ENCODE measurements at places on chromosomes 2 and 18.

DNA sequence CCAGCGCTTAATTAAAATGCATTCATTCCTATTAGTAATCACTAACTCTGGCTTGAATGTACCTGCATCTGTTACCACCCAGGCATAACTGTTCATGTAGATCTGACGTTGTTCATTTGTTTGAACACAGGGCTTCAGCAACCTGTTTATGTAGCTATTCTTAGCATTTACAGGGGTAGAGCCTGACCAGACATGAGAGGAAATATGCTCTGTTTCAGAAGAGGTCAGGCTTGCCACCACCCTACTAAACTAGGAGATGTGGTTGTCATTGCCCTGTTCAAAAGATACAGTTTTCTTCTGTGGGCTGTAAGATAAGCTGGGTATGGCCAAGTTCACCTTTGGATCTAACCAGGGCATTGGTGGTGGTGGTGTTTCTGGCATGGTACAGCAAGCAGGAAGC is 8.8 kb downstream of the MGAT5 start:
- DNase-seq: no peak

- no peak for DNase-seq
These were observed 42.3 kb downstream of the STPG4 start for GRCh38 chr2:47112665-47113435.

DNA sequence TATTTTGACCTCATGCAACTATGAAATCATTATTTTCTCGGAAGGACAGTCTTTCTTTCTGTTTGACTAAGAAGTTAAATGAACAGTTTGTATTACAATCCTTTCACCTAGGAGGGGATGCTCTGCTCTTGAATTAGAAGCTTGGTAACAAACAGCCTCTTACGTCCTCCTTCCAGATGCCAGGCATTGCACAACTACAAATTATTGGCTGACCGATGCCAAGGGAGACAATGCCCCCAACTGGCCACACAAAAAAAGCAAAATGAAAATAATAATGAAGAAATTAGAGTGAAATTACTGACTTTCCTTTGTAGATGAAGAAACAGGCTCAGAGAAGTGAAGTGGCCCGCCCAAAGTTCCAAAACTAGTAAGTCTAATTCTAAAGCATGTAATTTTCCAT is 177.9 kb downstream of the CYRIA start:
- no peak for DNase-seq

DNA sequence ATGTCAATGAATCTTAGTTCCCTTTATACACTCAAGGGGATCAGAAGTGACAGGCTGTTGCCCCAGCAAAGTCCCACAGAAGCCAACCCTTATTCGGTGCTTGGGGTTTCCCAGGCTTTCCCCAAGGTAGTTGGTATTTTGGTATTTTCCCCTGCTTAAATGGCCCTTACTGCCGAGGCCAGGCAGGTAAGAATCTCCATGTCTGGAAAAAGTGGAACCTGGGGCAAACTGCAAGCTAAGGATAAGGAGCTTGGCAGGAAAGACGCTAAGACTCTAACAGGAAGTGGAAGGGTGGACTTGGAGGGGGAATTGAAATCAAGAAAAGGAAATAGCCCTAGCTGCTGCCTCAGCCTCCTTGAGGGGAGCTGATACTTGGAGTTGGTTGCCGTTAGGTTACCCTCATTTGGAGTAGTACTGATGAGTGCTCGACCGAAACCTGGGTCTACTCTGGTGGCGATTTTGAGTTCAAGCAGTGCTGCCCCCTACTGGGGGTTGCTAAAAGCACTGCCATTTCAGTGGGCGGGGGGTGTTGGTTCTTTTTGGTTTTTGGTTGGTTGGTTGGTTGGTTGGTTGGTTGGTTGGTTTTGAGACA is 3.3 kb upstream of the GPBAR1 start:
- DNase-seq: peak; percentile 63

- no peak for DNase-seq
These were observed 72.7 kb downstream of the SPIRE1 start for GRCh38 chr18:12585218-12585617.

DNA sequence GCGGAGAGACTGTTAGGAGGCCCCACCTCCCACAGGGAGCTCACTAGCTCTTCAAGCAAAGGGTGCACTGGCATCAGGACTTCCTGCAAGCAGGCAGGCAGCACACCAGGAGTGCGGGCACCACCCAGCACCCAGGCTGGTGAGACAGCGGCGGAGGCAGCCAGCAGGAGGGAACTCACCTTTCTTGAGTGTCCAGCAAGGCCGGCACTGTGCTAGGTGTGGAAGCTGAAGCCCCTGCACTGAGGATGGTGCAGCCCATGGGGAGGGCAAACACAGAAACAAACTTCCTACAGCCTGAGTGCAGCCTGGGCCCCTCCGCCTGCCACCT is 100.7 kb upstream of the ID2 start:
- DNase-seq: no peak

GRCh38 chr2:85553184-85553583 is 8.1 kb downstream of the GGCX start:
- DNase-seq: no peak

- DNase-seq: no peak
These were observed 174.0 kb upstream of the SESTD1 start for GRCh38 chr2:179438654-179439053.

DNA sequence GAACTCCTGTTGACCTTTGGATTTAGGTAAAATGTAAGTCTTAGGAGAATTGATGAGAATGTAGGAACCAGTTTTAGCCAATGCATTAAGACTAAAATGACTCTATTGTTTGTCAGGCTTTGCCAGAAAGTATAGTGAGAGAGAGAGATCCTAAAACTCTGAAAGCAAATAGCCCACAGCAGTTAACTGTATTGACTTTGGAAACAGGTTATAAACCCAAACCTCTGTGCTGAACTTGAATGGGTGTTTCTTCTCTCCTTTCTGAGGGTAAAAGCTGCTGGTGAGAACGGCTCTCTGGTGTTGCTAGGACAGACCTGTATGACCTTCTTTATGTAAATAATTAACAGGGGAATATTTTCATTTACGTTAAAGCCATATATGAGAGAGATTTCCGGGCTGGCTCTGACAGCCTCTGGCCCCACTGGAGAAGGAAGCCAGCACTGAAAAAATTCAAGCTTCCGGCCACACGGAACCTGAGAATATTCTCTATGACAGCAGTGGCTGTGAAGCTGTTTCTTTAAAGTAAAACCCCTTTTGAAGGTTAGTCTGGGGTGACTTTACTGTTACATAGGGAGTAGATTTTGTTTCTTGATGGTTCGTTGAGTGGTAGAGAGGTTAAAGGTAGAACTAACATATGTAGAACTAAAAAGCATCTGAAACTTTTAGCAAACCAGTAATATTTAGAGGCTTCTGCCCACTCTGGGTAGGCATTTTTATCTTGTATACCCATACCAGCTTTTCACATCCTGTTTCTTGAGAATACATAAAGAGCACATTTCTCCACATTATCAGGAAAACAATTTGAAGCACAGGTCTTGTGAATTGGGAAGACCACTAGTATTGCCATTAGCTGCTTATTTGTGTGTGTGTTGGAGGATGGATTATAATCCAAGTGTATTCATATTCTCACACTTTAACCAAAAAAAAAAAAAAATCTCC is 123.8 kb downstream of the SPTBN1 start:
- DNase-seq: no peak

GRCh38 chr2:152062125-152063091 is 36.4 kb downstream of the CACNB4 start:
- DNase-seq: no peak

GRCh38 chr2:152715854-152716428 is 1.3 kb downstream of the PRPF40A start:
- no peak for DNase-seq

DNA sequence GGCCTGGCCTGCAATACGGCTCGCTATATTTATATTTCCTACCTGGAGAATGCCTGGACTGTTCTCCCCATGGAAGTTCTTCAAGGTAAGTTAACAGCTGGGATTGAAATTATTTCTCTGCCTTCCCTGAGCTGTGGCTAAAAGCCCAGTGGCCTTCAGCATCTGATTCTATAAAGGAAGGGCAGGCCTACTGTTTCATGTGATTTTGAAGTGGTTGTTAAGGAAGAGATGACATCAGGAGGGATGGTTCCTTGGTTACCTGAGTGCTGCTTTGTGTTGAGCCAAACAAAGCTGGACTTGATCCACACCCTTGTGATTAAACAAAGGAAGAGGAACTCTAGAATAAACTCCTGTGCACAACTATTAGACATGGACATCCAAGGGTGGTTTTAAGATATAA is 61.6 kb downstream of the MFSD6 start:
- DNase-seq: no peak

DNA sequence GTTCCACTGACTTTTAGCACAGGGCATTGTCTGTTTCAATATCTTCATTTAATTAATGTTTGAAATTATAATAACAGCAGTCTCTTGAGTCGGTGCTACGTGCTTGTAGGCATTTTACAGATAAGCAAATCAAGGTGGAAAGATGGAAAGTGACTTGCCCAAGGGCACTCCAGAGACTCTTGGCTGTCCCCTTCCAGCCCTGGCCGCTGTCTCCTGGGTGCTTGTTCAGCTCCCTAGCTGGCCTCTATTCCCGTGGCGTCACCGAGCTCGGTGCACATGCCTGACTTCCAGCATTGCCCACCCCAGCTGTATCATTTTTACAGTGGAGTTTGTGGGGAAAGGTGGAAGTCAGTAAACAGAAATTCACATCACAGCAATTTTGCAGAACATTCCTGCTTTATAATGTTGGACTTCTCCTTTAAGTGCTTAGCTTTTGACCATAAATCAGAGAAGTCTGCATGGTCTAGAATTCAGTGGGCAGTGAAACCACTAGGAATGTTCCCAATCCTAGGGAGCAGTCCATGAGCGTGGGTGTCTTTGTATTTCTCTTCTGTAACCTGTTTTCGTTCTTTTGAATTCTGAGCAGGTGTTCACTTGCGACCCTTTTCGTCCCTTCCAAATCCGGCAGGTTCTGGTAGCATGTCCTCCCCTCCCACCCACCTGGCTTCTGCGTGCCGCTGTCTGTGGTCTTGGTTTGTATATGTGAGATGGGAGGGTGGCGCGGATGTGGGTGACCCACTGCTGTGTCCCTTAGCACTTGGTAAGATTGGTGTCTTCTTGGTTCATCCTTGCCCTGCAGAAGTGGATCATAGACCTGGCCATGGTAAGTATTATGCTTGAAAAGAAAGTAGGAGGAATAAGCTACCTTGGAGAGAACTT is 8.4 kb downstream of the SLC66A3 start:
- DNase-seq: no peak

- no peak for DNase-seq
These were observed 331.3 kb upstream of the DCC start for GRCh38 chr18:52008736-52009135.

DNA sequence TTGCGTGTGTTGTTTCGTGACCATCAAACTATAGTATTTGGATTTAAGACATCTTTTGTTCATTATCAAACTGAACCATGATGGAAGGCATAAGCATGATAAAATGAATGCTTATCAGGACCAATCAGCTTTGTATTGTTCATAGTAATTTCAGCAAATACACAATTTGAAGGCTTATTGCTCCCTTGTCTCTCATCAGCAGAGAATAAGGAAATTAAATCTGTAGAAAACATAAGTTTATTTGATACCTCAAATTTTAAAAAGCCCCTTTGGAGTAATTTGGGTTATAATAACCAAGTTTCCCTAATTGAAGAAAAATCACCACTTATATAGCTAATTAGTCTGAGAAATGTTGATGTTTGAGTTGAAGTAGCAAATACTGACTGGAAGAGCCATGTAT is 705.7 kb downstream of the NUP35 start:
- no peak for DNase-seq

GRCh38 chr2:173676647-173677046 is 288.5 kb downstream of the SP3 start:
- no peak for DNase-seq

GRCh38 chr2:70936979-70937811 is 1.5 kb downstream of the ATP6V1B1 start:
- no peak for DNase-seq

DNA sequence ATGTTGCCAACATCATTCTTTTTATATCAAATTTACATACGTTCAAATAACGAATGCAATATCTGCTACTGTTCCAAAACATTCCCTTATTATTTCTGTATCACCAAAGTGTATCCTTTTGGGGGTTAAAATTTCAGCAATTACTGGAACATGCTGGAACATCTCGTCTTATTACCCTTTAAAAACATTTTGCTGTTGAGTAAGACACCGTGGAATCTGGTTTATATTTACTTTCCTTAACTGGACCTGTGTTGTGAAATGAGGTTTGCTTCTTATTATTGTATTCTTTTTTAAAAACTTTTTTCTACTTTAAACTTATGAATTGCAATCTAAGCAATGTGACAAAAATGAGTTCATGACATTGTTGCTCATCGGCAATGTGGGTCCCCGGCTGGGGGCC is 87.4 kb upstream of the PTPRM start:
- DNase-seq: no peak

GRCh38 chr18:58360324-58360723 is 268.6 kb downstream of the ALPK2 start:
- no peak for DNase-seq

DNA sequence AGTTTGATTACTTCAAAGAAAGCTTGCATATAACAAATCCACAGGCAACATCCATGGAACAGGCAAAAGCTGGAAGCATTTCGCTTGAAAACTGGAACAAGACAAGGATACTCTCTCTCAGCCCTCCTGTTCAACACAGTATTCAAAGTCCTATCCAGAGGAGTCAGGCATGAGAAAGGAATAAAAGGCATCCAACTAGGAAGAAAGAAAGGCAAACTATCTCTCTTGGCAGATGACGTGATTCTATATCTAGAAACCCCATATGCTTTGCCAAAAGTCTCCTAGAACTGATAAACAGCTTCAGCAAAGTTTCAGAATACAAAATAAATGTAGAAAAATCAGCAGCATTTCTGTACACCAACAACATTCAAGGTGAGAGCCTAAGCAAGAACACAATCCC is 34.1 kb upstream of the MC4R start:
- no peak for DNase-seq

GRCh38 chr2:219636144-219636915 is 8.9 kb downstream of the SLC4A3 start:
- no peak for DNase-seq

DNA sequence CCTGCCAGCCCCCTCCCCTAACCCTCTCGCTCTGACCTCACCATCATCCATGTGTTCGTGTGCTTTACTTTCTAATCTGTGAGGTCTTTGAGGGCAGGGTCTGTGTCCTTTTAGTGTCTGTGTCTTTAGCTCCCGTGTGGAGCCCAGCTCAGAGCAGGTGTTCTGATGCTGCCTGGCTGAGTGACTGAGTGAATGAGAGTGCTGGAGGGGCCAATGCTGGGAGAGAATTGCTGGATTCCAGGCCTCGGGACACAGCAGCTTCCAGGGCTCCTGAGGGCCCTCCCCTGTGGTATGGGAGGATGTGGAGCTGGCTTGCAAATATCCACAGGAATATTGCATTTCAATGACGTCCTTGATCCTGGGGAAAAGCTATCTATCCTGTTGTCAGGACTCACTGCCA is 160.6 kb downstream of the ANKRD30B start:
- DNase-seq: no peak

DNA sequence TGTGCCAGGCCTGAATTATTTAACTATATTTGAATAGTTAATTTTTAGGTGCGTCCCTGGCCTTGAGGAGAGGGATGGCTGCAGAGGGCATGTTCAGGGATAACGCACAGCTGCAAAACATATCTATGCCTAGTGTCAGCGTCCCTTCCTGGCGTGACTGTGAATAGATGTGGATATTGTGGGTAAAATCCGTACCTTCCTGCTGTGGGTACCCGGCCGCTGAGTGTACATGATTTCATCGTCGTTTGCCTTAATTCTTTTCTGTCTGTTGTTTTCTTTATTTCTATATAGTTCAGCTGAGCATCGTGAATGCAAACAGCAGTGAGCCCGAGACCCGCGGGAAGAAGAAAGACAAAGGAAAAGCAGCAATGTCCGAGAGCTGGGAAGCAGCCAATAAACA is 25.0 kb upstream of the MC2R start:
- DNase-seq: no peak

- no peak for DNase-seq
These were observed 240.8 kb upstream of the RGPD4 start for GRCh38 chr2:107585851-107586250.
